ENCODE measurements at places on chromosomes 3 and 15.

DNA sequence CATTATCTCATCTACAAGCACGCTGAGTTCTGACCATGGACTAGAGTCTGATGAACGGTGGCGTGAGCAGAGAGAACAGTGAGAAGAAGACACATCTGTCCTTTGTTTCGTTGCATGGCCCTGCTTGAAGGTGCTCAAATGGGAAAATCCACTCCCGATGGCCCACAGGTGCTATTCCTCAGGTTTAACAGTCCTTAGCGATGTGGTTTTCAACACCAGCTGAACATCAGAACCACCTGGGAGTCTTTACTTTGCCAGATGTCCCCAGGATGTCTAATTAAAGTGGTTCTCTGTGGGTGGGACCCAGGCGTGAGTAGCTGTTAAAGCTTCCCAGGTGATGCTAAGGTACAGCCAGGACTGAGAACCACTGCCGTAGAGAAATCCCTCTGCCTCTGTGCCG lies 13.0 kb downstream of the ADAMTS17 start:
- no peak for DNase-seq

DNA sequence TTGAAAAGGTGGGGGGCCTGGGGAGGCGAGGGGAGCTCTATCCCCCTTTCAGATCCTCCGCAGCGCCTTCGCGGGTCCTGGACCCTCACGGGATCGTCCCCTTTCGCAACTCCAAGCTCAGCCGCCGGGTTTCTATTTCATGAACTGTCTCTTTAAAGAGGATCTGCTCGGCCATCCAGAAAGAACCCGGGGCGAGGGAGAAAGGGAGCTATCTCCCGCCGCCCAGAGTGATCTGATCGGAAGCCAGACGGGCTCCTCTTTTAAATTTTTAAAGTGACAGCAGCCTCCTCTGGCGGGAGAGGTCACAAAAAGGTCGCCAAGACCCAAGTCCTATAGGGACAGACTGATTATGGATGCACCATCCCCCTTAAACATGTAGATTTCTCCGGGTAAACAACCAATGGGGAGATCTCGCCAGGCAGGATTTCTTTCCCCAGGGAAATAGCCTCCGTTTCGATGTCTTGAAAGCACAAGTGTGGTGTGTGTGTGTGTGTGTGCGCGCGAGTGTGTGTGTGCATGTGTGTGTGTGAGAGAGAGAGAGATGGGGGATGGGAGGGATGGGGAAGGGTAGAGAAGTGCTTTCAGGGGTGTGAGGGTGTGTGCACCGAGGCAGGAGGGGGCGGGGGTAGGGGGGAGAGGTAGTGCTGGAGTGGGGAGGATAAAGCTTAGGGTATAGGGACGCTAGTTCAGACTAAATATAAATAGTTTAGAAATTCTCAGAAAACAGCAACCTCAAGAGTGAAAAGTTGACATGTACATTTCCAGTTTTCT lies 516.1 kb downstream of the MECOM start:
- no peak for DNase-seq

- DNase-seq: no peak
Measured at GRCh38 chr3:178271740-178272387, 264.4 kb upstream of the KCNMB2 start.

- DNase-seq: no peak
Measured at GRCh38 chr15:51224428-51224827, 114.0 kb downstream of the CYP19A1 start.
